Activated T-cell treated with anti-CD3 and anti-CD28 coated beads for 24 hours (primary cell): ENCODE measurements at places on chromosomes 5 and 9.

GRCh38 chr5:89128906-89129625 lies 246.1 kb upstream of the MEF2C start:
- no peak for DNase-seq

DNA sequence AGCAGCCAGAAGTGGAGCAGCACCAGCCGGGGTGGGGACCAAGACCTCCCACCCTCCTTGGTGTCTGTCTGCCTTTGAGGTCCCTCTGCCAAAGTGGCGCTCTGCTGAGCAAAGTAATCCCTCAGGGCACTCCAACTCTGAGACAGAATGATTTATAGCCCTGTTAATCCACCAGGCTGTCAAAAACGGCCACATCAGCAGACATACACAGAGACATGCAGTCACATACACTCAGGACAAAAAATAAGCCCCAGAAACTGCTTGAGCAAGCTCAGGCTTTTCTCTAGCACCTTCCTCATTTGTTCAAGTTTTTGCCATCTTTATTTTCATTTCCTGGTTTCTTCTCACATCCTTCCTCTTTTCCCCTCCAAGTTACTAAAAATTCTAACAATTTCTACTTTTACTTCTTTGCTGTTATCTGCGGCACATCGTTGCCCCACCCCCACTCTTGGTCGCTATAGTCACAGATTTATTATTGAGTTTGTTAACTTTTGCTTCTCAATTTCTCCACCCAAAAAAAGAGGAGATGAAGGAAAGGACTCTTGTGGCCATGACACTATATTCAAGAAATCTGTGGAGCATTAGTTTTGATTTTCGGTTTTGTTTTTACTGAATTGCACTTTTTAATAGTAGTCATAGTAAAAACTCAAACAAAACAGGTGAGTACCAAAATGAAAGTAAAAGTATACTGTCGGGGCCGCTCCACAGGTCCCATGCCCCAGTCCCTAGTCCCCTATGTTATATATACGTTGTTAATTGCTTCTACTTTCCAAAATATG lies 17.4 kb upstream of the ADRB2 start:
- DNase-seq: no peak

GRCh38 chr9:131640438-131641137 lies 95.3 kb downstream of the PRRT1B start:
- DNase-seq: no peak

DNA sequence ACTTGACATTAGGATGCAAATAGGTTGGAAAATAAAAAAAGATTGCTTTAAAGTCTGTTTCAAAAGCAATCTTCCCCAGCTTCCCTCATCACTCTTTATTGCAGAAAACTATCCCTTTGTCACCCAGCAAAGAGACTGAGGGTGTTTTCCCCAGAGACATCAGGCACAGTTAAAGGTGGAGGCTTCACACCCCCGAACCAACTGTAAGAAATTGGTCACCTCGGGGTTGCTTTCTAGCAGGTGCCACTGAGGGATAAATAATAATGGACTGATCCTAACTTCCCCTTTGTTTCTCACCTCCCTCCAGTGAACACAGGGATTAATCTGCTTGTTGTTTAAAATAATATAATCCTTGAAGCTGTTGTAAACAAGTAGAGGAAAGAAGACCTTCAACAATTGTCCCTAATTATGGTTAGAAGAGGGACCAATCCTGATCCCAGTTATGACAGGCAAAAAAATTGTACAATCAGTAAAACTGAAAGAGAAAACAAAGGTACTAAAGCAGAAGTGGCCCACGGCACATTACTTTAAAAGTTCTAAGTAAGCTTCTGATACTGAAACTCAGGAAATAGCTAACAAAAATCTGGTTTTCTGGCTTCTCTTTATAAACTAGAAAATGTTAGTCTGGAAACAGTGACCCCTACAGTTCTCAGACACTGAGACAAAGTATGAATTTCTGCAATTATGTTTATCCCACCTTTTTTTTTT lies 6.6 kb upstream of the PCSK1 start:
- DNase-seq: no peak

DNA sequence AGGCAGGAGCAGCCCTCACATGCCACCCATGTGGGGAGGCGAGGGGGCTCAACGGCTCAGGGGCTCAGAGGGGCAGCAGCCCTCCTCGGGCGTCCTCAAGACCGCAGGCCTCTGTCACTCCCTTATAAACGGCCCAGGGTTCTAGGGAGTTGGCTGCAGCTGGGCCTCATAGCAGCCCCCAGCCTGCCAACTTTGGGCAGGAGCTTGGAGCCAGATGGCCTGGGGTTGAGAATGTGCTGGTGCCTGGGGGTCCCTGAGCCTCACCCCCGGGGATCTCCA lies 51.0 kb upstream of the RNU6ATAC start:
- no peak for DNase-seq

- DNase-seq: no peak
Measured at GRCh38 chr5:180109920-180110319, 38.4 kb upstream of the RNF130 start.

- DNase-seq: no peak
Measured at GRCh38 chr5:112534611-112535255, 115.7 kb upstream of the EPB41L4A start.

DNA sequence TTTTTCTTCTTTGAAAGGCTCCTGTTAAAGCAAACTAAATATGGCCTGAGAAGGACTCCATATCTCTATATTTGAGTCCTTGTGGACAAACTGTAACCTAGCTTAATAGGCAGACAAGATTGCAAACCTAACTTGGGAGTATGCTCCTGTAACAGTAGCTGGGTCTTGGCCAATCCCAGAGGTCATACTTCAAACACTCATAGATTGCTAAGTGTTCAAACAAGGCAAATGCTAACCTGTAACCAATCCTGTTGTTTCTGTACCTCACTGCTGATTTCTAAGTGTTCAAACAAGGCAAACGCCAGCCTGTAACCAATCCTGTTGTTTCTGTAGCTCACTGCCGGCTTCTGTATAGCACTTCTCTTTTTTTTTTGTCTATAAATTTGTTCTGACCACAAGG lies 50.6 kb upstream of the CLK4 start:
- DNase-seq: no peak
